Type B pancreatic cell (in vitro differentiated cells): ENCODE measurements at places on chromosomes 4 and X. TPM values are rescaled to one million over a fixed set of nuclear protein-coding genes. Genes with fewer than 3 reads are reported as not detected.
A peak's percentile ranks its signal among the peaks of the same experiment; 100 is the strongest.

DNA sequence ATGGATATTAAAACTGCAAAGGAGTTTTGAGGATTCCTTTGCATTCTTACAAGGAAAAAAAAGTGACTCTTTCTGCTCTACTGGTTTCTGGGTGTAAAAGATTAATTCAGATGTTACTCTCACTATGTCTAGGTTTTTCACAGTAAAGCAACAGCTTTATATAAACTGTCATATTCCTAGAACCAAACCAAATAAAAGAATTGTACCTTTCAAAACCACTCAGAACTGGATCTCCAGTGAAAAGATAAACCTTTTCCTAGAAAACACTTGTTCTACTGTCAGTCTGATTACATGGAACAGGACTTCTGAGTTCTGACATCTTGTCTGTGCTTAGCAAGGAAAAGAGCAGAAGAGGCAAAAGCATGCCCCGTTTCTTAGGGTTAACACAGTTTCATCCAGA, 5.0 kb upstream of the PPID start:
- H3K4me3 ChIP-seq = no peak overlapping the region
- no peak overlapping the region for H3K27ac ChIP-seq
- no peaks in the 10 kb centered on the region for H3K36me3 ChIP-seq
- DNase-seq = no peak
- H3K27me3 ChIP-seq = peaks cover 43% of the 10 kb centered on the region
- peaks cover 5% of the 10 kb centered on the region for H3K4me1 ChIP-seq

GRCh38 chr4:7218686-7219085, 26.3 kb downstream of the SORCS2 start:
- no peak for DNase-seq
- no peak overlapping the region for H3K4me3 ChIP-seq
- peaks cover 27% of the 10 kb centered on the region for H3K4me1 ChIP-seq
- H3K27ac ChIP-seq = no peak overlapping the region

DNA sequence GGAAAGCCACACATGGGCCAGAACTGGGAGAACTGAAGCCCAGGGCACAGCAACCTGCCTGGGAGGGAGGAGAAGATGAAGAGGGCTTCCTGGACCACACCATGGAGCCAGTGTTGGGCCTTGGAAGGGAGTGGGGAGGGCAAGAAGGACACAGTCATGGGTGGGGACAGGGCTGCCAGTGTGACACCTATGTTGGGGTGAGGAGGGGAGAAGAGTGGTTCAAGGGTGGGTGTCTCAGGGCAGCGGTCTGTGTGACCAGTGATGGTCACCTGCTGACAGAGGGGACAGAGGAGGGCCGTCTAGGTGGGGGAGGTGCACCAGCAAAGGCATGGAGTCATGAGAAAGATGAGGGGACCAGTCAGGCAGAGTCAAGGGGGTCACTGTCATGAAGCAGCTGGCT, 13.8 kb downstream of the MAGED2 start:
- peaks cover 6% of the 10 kb centered on the region for H3K36me3 ChIP-seq
- H3K27me3 ChIP-seq = no peaks in the 10 kb centered on the region
- H3K4me3 ChIP-seq = no peak overlapping the region
- no peak for DNase-seq
- no peak overlapping the region for H3K27ac ChIP-seq

DNA sequence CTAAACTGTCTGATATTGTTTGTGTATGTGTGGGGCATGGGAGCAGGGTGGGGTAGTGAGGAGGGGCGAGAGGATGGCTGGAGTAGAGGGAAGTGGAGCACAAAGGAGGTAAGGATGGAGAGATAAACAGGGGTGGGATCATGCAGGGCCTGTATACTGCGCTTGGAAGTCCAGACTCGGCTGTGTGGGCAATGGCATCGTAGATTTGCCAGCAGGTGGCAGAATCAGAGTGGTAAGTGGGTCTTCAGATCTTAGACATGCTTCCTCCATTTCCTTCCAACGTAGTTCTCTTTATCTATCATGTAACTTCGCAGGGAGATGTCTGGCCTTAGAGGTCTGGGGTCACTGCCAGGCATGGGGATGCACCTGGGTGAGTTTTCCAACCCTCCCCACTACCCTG, 155.5 kb downstream of the PDGFRA start:
- peak overlapping the region; percentile 42 for H3K27ac ChIP-seq
- H3K4me3 ChIP-seq = no peak overlapping the region
- H3K27me3 ChIP-seq = no peaks in the 10 kb centered on the region
- peaks cover 7% of the 10 kb centered on the region for H3K4me1 ChIP-seq
- H3K36me3 ChIP-seq = no peaks in the 10 kb centered on the region

- no peak overlapping the region for H3K4me3 ChIP-seq
- H3K36me3 ChIP-seq = no peaks in the 10 kb centered on the region
- H3K27ac ChIP-seq = no peak overlapping the region
- H3K4me1 ChIP-seq = no peaks in the 10 kb centered on the region
- H3K27me3 ChIP-seq = no peaks in the 10 kb centered on the region
- no peak for DNase-seq
These were observed 45.1 kb downstream of the ARHGEF6 start for GRCh38 chrX:136735601-136736000.

DNA sequence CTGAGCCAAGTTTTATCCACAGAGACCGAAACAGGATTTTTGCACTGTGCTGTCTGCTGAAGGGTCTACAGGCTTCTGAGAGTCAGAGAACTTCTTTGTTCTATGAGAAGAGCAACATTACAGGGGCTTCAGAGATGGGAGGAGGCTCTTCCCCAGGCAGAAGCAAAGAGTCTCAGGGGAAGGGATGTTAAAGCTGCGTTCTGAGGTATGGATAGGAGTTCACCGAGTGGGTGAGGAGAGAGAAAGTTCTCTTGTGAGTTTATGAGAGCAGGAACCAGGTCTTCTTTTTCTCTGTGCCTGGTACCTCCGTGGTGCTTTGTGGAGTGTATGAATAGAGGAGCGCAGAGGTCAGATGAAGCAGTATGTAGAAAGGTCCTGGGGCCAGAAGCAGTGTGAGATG, 155.1 kb downstream of the PDGFRA start:
- no peaks in the 10 kb centered on the region for H3K27me3 ChIP-seq
- H3K27ac ChIP-seq = peak overlapping the region; percentile 42
- H3K4me1 ChIP-seq = peaks cover 7% of the 10 kb centered on the region
- no peaks in the 10 kb centered on the region for H3K36me3 ChIP-seq
- H3K4me3 ChIP-seq = no peak overlapping the region

DNA sequence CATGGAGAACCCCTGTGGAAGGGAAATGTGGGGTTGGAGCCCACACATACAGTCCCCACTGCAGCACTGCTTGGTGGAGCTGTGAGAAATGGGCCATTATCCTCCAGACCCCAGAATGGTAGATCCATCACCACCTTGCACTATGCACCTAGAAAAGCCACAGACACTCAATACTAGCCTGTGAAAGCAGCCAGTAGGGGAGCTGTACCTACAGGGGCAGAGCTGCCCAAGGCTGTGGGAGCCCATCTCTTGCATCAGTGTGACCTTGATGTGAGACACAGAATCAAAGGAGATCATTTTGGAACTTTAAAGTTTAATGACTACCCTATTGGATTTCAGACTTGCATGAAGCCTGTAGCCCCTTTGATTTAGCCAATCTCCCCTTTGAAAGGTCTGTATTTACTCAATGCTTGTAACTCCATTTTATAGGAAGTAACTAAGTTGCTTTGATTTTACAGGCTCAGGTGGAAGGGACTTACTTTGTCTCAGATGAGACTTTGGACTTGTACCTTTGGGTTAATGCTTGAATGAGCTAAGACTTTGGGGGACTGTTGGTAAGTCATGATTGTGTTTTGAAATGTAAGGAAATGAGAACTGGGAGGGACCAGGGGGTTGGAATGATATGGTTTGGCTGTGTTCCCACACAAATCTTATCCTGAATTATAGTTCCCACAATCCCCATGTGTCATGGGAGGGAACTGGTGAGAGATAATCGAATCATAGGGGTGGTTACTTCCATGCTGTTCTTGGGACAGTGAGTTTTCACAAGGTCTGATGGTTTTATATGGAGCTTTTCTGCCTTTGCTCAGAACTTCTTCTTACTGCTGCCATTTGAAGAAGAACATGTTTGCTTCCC, 352.6 kb downstream of the INPP4B start:
- H3K27me3 ChIP-seq = no peaks in the 10 kb centered on the region
- H3K36me3 ChIP-seq = no peaks in the 10 kb centered on the region
- H3K4me1 ChIP-seq = no peaks in the 10 kb centered on the region
- H3K27ac ChIP-seq = no peak overlapping the region

DNA sequence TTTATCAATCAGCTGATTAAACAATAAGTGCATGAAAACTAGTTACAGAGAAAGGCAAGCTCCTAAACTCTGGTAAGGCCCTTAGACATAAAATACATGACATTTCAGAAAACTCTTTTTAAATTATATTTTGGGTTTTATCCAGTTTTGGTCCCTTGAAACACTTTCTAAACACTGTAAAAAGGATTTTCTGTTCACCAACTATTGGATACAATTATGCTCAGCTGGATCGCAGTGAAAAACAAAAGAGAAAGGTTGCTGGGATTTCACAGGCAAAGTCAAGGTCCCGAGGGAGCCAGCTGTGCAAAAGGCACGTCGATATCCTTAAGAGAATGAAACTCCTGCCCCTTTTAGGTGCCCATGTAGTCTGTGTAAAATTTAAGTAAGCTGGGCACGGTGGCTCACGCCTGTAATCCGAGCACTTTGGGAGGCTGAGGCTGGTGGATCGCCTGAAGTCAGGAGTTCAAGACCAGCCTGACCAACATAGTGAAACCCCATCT, 1018.4 kb upstream of the INTU start:
- no peak for DNase-seq
- no peak overlapping the region for H3K27ac ChIP-seq
- no peaks in the 10 kb centered on the region for H3K4me1 ChIP-seq
- no peaks in the 10 kb centered on the region for H3K27me3 ChIP-seq
- H3K36me3 ChIP-seq = peaks cover 5% of the 10 kb centered on the region

GRCh38 chrX:101191217-101191750, 28.3 kb upstream of the DRP2 start:
- no peaks in the 10 kb centered on the region for H3K36me3 ChIP-seq
- H3K4me3 ChIP-seq = peak overlapping the region; percentile 79
- H3K27me3 ChIP-seq = no peaks in the 10 kb centered on the region
- H3K27ac ChIP-seq = no peak overlapping the region

DNA sequence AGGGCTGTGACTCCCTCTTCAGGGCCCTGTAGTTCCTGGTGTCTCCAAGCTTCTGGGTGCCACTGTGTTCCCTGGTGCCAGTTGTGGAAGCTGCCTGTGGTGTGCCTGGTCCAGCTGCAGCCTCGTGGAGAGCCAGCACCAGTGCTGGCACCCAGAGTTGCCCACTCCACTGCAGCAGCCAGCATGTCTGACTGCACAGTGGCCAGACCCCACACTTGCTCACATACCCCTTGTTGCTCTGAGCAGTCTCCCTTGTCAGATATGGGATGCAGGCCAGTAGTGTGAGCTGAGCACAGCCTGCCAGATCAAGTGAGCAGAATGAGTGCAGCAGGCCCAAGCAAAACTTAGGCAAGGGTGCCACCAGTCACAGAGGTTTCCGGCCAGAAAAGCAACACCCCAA, 108.6 kb downstream of the ZMAT1 start:
- no peak overlapping the region for H3K4me3 ChIP-seq
- DNase-seq = no peak
- H3K36me3 ChIP-seq = no peaks in the 10 kb centered on the region
- H3K4me1 ChIP-seq = no peaks in the 10 kb centered on the region

GRCh38 chr4:165449333-165449732, 70.5 kb downstream of the CPE start:
- no peaks in the 10 kb centered on the region for H3K27me3 ChIP-seq
- DNase-seq = no peak
- no peaks in the 10 kb centered on the region for H3K36me3 ChIP-seq
- no peak overlapping the region for H3K4me3 ChIP-seq
- no peak overlapping the region for H3K27ac ChIP-seq
- H3K4me1 ChIP-seq = no peaks in the 10 kb centered on the region

- peaks cover under 1% of the 10 kb centered on the region for H3K4me1 ChIP-seq
- H3K4me3 ChIP-seq = no peak overlapping the region
- DNase-seq = no peak
These were observed 114.5 kb upstream of the PCDH7 start for GRCh38 chr4:30605616-30606190.

DNA sequence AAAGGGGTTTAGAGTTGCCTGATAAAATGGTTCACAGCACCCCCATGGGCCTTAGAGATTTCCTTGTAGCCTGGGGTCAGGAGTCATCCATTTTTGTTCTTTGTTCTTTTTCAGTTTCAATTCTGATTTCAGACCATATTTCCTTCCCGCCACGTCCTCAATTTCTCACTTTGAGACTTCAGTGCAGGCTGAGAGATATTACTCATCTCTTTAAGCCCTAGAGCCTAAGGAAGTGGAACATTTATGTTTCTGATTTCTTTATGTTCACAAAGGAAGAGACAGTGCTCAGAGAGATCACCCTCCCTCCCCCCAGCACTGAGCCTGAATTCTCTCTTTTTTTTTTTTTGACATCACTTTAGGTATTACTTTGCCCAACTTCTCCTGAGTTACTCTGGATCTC, 56.3 kb downstream of the MSN start:
- H3K27ac ChIP-seq = no peak overlapping the region
- no peaks in the 10 kb centered on the region for H3K27me3 ChIP-seq
- peaks cover 6% of the 10 kb centered on the region for H3K36me3 ChIP-seq
- H3K4me3 ChIP-seq = no peak overlapping the region

- H3K27ac ChIP-seq = no peak overlapping the region
- no peak for DNase-seq
- H3K27me3 ChIP-seq = no peaks in the 10 kb centered on the region
- no peaks in the 10 kb centered on the region for H3K36me3 ChIP-seq
- no peaks in the 10 kb centered on the region for H3K4me1 ChIP-seq
These were observed 674.3 kb upstream of the MAGEB2 start for GRCh38 chrX:29541038-29541437.

FGFBP1 gene
- 21.7 and 22.1 TPM in 2 replicates for total RNA-seq

SUPT20HL2 gene
- total RNA-seq = not detected in 2 replicates

SGMS2 gene
- total RNA-seq = 25.8 and 79.0 TPM in 2 replicates

CYTL1 gene
- total RNA-seq = 0.52 and 6.9 TPM in 2 replicates

SLC9A6 gene
- total RNA-seq = 10.7 and 15.8 TPM in 2 replicates

ZFP92 gene
- 0.26 and 0.41 TPM in 2 replicates for total RNA-seq

PNMA5 gene
- total RNA-seq = 0.22 TPM in 1 of 2 replicates, not detected in the other

RTL3 gene
- not detected in 2 replicates for total RNA-seq

NXF2B gene
- 0.17 and 0.64 TPM in 2 replicates for total RNA-seq

PHOX2B gene
- total RNA-seq = 0.36 and 1.7 TPM in 2 replicates

ABCG2 gene
- total RNA-seq = 21.5 and 77.7 TPM in 2 replicates

KCNIP4 gene
- 0.31 and 6.2 TPM in 2 replicates for total RNA-seq

SMIM10L2A gene
- 2.6 and 4.8 TPM in 2 replicates for total RNA-seq

ARHGAP36 gene
- total RNA-seq = 0.92 and 1.6 TPM in 2 replicates

SPANXB1 gene
- not detected in 2 replicates for total RNA-seq

DCAF4L1 gene
- 0.12 and 0.17 TPM in 2 replicates for total RNA-seq
